ENCODE measurements at places on chromosomes 2 and 18.

DNA sequence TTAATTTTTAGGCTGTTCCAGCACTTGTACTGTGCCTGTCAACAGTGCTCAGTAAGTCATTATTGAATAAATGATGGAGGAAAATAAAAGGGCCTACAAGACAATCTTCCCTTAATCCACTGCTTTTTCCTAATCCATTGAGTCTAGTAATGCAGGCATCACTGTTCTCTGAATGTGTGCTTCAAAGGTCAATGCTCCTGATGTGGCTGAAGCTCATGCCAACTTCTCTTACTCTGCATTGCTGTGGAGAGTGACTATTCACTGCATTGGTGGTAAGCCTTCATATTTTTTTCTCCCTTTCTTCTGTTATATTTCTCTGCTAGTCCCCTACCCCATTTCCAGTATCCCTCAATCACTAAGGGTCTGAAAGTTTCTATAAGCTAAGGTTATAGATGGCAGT is 31.9 kb upstream of the MYO1B start:
- no peak for DNase-seq

- DNase-seq = no peak
These were observed 635.0 kb downstream of the TSN start for GRCh38 chr2:122390406-122390805.

DNA sequence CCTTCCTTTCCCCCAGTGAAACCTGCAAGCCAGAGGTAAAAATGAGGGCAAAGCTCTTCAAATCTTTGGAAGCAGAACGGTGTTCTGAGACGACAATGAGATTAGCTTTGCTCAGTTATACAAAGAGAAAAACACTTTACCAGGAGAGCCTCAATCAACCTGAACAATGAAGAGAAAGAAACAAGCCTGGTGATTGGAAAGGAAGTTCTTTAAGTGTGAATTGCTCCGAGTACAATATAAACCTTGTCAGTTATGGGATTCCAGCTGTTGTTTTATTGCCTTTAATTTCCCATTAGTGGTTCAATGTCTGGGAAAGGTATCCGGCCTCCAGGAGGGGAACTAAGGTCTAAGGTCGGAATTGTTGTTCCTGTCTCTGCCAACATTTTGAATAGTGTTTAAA is 901.6 kb downstream of the EPHA4 start:
- no peak for DNase-seq

DNA sequence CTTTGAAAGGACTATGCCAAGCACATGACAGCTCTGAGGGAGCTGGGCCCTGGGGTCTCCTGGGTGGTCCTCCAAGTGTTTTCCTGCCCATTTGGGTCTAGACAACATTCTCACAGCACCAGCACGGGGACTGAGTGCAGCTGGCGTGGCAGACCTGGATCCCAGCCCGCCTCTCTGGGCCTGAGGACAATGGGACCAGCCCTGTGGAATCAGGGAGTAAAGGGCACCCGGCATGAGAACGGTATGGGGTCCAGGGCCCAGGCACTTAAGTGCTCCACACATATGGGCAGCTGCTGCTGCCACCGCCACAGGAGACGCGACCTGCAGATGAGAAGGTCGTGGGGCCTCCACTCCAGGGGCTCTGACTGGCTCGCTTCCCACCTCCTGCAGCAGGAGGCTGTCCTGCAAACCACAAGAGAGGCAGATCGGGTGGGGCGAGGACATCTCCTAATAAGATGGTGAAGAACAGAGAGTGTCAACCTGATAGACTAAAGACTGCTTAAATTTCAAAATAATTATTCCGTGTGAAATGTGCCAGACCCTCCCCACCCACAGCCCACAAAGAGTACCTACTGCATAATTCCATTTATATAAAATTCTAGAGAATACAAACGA is 46.3 kb downstream of the FAM178B start:
- no peak for DNase-seq

- DNase-seq = no peak
These were observed 12.4 kb upstream of the TAF1B start for GRCh38 chr2:9830685-9831410.

DNA sequence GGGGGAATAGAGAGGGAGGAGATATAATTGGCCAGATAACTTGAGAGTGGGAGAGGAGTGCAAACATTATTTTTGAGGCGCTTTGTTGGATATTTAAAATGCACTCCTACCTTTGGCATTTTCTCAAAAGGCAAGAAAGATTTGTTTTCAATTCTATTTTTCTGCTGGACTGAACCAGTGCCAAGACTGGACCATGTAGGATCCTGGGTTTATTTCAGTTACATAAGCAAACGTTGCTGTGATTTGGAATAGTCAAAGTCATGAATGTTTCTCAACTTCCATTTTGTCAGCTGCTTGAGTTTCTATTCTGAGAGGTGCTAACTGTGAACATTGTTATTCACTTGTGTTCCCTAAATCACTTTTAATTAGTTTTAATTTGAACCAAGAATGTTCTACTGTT is 8.9 kb upstream of the CHRNA1 start:
- no peak for DNase-seq

GRCh38 chr2:67057901-67058703 is 339.0 kb upstream of the ETAA1 start:
- no peak for DNase-seq

GRCh38 chr2:40317761-40318160 is 134.1 kb downstream of the SLC8A1 start:
- no peak for DNase-seq

DNA sequence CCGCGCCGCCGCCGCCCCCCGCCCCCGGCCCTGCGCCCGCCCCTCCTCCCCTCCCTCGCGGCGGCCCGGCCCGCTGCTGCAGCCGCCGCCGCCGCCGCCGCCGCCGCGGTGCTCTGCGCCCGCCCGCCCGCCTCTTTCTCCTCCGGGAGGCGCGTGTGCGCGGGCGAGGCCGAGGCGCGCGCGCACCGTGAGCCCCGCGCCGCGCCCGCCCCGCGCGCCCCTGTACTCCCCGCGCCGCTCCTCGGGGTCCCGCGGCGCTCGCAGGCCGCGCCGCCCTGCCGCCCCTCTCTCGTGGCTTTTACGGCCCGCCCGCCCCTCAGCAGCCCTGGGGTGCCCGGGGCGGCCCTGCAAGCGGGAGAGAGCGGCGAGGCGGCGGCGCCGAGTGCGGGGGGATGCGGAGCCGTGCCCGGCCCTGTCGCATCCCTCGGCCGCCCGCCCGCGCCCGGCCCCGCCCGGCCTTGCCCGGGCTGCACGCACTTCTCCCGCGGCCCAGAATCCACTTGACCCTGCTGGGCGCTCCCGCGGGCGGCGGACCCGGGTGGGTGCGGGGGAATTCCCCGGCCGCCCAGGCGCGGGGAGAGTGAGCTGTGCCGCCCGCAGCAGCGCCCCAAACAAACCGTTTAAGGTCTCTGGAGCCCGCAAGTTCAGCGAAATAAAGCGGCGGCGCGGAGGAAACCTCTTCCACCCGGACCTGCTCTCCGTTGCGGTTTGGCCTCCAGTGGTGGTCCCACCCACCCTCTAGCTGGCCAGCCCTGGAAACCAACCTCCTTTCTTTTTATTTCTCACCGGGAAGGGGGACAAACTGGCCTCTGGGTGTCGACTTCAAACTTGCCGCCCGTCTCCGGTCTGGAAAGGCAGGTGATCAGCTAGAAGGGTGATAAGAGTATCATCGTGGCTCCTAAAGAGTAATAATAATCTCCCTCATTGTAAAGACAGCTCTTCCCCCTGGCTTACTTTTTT is 37.4 kb downstream of the AFF3 start:
- peak; percentile 68 for DNase-seq

- DNase-seq = peak; percentile 76
These were observed at the start of gene ARMC9 for GRCh38 chr2:231198291-231199173. Gene ARMC9 (plus strand): TSS chr2:231198631. CDS start chr2:231206239, 7,608 bp downstream.

DNA sequence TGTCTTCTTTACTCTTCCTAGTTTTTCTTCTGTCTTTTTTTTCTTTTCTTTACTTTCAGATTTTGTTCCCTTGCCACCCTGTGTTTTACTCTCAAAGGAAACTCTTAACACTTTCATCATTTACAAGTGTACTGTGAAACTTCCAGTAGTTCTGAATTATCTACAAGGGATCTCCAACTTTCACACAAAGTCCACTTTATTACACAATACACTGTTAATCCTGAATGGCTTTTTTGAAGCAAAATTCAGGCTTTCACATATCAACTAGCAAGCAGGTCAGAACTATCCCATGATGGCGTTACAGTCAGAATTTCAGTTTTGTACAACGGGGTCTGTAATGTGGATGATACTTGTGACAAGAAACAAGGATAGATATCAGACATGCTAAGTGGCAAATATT is 34.5 kb downstream of the RMP24 start:
- no peak for DNase-seq

DNA sequence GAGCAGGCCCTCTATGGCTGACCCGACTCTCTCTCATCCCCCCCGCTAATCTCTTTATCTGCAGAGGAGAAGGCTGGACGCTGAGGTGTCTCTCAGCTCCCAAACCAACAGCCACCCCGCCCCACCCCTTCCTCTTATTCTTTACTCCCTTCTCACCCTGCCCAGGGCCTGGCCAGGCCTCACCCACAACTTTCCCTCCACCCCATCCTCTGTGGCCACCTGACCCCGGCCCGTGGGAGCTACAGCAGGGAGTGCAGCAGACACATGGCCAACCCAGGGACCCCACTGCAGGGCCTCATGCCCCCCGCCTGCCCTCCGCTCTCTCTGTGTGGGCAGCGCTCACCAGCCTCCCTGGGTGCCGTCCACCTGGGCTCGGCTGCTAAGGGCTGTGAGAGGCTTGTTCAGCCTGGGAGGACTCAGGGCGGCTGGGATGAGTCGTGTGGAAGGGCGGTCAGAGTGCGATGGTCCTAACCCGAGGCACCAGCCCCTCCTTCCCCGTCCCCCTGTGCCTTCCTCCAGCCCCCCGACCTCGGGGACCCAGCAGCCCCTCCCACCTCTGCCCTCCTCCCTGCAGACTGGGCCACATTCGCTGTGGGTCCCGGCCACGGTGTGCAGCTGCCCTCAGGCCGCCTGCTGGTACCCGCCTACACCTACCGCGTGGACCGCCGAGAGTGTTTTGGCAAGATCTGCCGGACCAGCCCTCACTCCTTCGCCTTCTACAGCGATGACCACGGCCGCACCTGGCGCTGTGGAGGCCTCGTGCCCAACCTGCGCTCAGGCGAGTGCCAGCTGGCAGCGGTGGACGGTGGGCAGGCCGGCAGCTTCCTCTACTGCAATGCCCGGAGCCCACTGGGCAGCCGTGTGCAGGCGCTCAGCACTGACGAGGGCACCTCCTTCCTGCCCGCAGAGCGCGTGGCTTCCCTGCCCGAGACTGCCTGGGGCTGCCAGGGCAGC is 6.8 kb downstream of the NEU4 start:
- no peak for DNase-seq

GRCh38 chr2:217171874-217172273 is 312.0 kb upstream of the TNP1 start:
- DNase-seq = no peak

- no peak for DNase-seq
These were observed 11.5 kb downstream of the TEX44 start for GRCh38 chr2:231604101-231604684.

GRCh38 chr2:33091541-33092123 is 144.9 kb downstream of the LTBP1 start:
- no peak for DNase-seq

DNA sequence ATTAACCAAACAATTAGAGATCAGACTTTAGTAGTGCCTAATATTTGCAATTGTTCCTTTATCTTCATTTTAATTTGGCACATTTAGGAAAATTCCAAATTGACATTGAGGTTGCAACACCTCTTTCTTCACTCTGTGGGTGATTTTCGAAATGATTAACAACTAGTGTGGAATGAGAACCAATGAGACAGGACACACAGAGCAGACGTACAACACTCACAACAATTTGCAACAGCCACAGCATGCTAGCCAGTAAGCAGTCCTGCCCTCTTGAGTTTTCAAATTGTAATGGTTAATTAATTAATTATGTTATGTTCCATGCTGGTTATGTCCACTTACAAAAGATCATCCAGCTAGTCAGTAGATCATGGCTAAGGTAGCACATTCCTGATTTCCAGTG is 339.3 kb downstream of the LRP1B start:
- no peak for DNase-seq

DNA sequence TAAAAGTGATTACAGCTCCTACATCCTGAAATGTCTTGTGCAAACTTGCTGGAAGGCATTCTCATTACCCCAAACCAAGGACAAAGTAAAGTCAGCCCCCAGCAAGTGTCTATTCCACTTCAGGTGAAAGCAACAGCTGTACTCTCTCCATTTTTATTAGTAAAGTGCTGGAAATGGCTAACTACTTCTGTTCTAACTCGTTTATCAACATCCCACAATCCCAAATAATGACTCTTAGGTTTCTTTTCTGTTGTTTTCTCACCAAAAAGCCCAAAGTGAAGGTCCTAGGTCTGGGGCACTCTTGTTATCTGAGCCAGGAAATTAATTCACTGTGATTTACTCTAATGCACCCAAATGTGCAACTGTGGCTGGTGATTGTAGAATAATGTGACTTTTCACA is 105.7 kb downstream of the LRRC30 start:
- no peak for DNase-seq

DNA sequence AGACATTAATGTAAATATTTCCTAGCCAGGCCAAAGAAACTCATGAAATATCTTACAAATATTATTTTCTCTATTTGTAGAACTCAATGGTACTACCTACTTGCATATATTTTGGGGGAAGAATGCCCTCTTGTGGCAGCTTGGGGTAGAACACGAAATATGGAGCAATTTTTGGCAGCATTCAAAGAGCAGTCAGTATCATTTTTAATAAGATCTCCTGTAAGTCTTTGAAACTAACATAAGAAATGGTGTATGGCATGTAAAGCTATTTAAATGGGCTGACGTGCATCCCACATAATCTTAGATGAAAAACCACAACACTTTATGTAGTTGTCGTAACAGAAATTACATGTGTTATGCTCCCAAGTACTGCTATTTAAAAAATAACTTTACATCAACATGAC is 62.3 kb upstream of the CCDC195 start:
- peak; percentile 66 for DNase-seq

Data from suppressor macrophage (primary cell).